ENCODE measurements at places on chromosomes 12 and 14. TPM values are rescaled to one million over a fixed set of nuclear protein-coding genes. Genes with fewer than 3 reads are reported as not detected.

The CPNE6 gene
- total RNA-seq: not detected

The SSPN gene
- 1.3 TPM for total RNA-seq

The DDIT3 gene
- 22.2 TPM for total RNA-seq

The GARIN6 gene
- total RNA-seq: not detected

The FAM181A gene
- not detected for total RNA-seq

The WNT5B gene
- not detected for total RNA-seq

The SLC7A8 gene
- total RNA-seq: 0.07 TPM

The OR4M1 gene
- not detected for total RNA-seq

The KRT2 gene
- not detected for total RNA-seq

The CLEC1A gene
- total RNA-seq: not detected

The E2F7 gene
- 15.0 TPM for total RNA-seq

The KCNMB4 gene
- total RNA-seq: 0.26 TPM

The IGF1 gene
- not detected for total RNA-seq

The SOCS4 gene
- total RNA-seq: 50.9 TPM

The TRPV4 gene
- total RNA-seq: not detected

The RAB2B gene
- total RNA-seq: 51.2 TPM

The PDE3A gene
- total RNA-seq: not detected

The STAB2 gene
- not detected for total RNA-seq

The KRT79 gene
- total RNA-seq: not detected

The ITGA7 gene
- 2.1 TPM for total RNA-seq

The CCDC184 gene
- not detected for total RNA-seq

The LALBA gene
- not detected for total RNA-seq

The TMEM30B gene
- 0.81 TPM for total RNA-seq

The SPIC gene
- not detected for total RNA-seq

The TAS2R46 gene
- total RNA-seq: 5.6 TPM

The CD69 gene
- total RNA-seq: 53.6 TPM

The PLEKHH1 gene
- total RNA-seq: 1.9 TPM

The HRK gene
- not detected for total RNA-seq

The EP400 gene
- 53.5 TPM for total RNA-seq

The TPH2 gene
- total RNA-seq: not detected

The ULK1 gene
- total RNA-seq: 24.3 TPM

The GALNT4 gene
- total RNA-seq: 34.9 TPM

The ARL6IP4 gene
- 146 TPM for total RNA-seq

The PLBD1 gene
- total RNA-seq: not detected

The STAC3 gene
- 6.1 TPM for total RNA-seq

The RD3L gene
- total RNA-seq: not detected

The CACNA1C gene
- not detected for total RNA-seq

The LTBP2 gene
- 0.55 TPM for total RNA-seq

The ENO2 gene
- total RNA-seq: 151 TPM

The FSCB gene
- total RNA-seq: not detected

The B3GNT4 gene
- not detected for total RNA-seq

The RBP5 gene
- not detected for total RNA-seq

The CCDC198 gene
- not detected for total RNA-seq

The IFNG gene
- total RNA-seq: 58,992 TPM
